ENCODE measurements at places on chromosomes 3 and 15.
A peak's percentile ranks its signal among the peaks of the same experiment; 100 is the strongest.

DNA sequence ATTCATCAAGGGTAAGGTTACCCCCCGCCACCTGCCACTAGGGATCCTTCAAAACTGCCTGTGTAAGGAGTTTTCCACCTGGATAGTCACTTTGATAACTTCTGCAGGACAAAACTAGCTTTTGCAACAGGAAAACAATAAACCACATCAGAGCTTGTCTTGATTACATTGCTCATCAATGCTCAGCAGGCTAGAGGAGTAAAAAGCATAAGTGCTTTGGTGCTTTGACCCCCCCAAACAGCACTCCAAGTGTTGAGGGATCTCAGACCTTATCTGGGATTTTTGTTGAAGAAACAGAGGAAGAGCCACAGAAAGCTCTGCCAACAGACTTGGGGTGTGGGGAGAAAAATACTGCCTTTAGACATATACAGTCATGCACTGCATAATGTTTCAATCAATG, 10.8 kb upstream of the PHLDB2 start:
- peak; percentile 56 for DNase-seq

- peak; percentile 31 for DNase-seq
These were observed 5.9 kb downstream of the NUP210 start for GRCh38 chr3:13414040-13414729.

- peak; percentile 66 for DNase-seq
These were observed 4.4 kb downstream of the NAALADL2 start for GRCh38 chr3:174863488-174863887.

- DNase-seq: no peak
These were observed 50.4 kb downstream of the ATP2B2 start for GRCh38 chr3:10454907-10455544.

All from umbilical cord (tissue), 2 donors.